ENCODE measurements at places on chromosomes 2 and 18. TPM values are rescaled to one million over a fixed set of nuclear protein-coding genes. Genes with fewer than 3 reads are reported as not detected.
A peak's percentile ranks its signal among the peaks of the same experiment; 100 is the strongest.

OBSL1 gene
- total RNA-seq = 21.4 TPM

KANSL1L gene
- 8.1 TPM for total RNA-seq

IL36RN gene
- total RNA-seq = not detected

TMEFF2 gene
- total RNA-seq = 1.4 TPM

BOLL gene
- total RNA-seq = not detected

LRRC30 gene
- total RNA-seq = not detected

DNA sequence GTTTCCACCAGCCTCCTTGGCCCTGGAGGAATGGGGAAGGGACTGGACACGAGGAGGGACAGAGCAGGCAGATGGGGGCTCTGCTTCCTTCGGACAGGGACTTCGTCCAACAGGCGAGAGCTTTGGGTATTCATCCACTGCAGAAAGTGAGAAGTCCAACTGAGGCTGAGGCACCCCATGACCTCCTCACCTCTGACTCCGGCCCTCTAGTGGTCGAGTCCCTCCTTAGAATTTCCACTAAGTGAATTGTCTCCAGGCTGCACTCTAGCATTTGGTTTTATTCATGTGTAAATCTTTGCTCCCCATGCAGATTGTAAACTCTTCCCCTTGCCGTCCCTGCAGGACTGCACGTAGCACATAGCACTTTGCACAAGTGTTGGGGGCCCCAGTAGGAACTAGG, 75.6 kb downstream of the TMEM247 start:
- DNase-seq = no peak

- no peak for DNase-seq
These were observed 93.2 kb downstream of the MYOM1 start for GRCh38 chr18:3126457-3127097.

DNA sequence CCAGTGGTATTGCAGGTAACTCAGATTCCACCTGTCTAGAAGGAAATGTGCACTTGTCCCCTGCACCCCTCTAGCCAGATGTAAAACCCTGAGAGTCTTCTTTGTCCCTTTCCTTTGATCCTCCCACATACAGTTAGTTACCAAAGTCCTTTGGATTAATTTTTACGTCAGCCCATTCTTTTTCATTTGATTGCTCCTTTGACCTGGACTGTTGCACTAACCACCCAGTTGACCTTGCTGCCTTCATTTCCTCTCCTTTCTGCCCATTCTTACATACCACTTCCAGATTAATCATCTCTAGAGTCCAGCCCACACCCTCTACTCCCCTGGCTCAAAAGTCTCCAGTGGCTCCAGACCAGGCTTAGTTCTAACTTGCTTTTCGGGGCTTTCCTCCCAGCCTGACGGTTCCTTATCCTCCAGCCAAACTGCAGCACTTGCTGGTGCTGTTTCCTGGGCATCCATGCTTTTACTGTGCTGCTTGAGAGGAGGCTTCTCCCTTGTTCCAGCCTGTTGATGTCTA, 99.3 kb downstream of the SPTBN1 start:
- DNase-seq = no peak

DNA sequence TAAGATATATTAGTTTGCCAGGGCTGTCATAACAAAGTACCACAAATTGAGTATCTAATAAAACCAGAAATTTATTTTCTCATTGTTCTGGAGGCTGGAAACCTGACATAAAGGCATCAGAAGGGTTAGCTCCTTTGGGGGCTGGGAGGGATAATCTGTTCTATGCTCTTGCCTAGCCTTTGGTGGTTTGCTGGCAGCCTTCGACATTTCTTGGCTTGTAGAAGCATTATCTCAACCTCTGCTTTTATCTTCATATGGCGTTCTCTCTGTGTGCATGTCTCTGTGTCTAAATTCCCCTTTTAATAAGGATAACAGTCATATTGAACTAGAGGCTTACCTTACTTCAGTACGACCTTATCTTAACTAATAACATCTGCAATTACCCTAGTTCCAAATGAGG, 22.8 kb upstream of the NT5C1B start:
- DNase-seq = no peak

GRCh38 chr18:48696218-48696617, 157.4 kb downstream of the CTIF start:
- no peak for DNase-seq

DNA sequence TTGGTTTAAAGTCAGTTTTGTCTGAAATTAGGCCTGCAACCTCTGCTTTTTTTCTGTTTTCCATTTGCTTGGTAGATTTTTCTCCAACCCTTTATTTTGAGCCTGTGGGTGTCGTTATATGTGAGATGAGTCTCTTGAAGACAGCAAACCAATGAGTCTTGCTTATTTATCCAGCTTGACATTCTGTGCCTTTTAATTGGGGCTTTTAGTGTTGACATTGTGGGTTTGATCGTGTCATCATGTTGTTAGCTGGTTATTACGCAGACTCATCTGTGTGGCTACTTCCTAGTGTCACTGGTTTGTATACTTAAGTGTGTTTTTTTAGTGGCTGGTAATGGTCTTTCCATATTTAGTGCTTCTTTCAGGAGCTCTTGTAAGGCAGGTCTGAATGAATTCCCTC, 18.8 kb downstream of the TMEM87B start:
- DNase-seq = peak; percentile 33

- peak; percentile 74 for DNase-seq
These were observed 85.9 kb upstream of the CCBE1 start for GRCh38 chr18:59783138-59783537.

DNA sequence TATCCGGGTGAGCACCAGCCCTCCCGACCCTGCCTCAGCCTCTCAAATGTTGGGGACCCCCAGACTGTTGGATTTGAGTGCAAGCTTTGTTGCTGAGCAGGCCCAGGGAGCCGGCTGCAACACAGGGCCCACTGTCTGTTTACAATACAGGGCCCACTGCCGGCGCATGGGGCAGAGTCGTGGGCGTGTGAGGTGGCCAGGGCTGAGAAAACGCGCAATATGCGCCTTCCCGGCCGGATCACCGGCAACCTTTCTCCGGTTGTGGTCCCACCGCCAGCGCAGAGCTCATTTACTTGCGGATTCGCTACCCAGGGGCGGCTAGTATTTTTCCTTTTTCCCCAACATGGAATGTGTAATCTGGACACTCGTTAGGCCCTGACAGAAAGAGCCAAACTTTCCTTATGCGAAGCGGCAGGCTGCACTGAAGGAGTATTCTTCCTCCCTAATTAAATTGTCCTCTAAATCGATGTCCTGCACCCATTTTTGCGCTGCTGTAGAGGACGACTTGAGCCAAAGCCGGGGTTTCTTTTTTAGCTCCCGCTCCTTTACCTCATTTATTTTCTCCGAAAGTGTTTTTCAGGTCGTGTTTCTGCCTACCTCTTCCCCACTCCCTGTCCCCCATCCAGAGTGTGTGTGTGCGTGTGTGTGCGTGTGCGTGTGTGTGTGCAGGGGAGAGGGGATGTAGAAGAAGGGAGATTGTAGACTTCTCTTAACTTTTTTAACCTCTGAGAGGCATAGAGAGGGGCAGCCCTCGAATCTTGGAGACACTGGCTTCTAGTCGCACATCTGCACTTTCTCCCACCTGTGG, 2.7 kb downstream of the OTX1 start:
- no peak for DNase-seq

DNA sequence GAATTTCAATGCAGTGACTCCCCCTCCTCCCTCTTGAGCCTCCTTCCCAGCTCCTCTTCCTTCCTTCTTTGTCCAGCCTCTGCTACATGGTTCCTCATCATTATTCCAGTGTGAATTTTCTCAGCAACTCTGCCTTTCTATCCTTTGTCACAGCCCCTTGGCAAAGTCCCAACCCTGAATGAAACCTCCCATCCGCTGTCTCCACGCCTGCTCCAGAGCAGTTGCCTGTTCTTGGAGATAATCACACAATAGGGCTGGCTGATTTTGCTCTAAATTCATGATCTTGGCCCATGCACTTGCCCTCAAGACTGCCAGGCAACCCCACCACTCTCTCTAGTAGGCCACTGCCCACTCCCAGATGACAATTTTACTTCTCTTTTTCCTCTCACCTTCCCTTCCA, 61.4 kb downstream of the BCL2L11 start:
- DNase-seq = no peak
